ENCODE measurements at places on chromosomes 4 and X.

DNA sequence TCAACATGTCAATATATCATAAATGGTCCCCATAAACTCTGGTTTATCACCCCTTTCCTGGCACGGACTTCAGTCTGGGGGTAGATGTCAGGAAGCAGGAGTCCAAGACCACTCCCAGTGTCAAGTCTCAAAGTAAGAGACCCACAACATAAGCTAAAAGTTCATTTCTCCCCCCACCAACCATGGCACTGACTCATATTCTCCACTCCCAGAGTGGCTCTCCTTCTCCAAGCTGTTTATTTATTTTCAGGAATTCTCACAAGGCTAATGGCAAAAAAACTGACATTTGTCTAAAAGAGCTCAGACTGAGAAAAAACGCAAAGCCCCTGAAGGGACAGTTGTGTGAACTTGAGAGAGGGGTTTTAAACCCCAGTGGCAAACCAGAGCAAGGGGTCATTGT is 217.0 kb downstream of the RAB28 start:
- no peak for DNase-seq

DNA sequence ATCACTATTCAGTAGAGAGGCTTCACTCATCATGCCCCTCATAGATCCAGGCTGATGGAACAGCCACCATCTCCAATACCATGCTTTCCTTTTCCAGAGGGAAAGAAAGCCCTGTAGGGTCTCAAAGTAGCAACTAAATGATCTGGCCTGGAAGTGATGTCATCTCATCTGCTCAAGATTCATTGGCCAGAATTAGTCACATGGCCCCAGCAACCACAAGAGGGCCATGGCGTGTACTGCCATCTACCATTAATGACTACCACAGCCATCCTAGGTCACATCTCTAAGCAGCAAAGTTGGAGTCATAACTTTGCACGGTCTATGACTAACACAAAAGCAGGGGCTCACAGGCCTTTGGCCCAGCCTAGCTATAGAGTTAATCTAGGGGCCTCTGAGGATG is 194.8 kb downstream of the KIT start:
- DNase-seq: no peak

GRCh38 chr4:14596904-14597303 is 405.4 kb upstream of the CPEB2 start:
- no peak for DNase-seq

- no peak for DNase-seq
Measured at GRCh38 chrX:21174439-21174838, 199.8 kb upstream of the CNKSR2 start.

GRCh38 chr4:12036450-12036849 is 607.8 kb upstream of the HS3ST1 start:
- no peak for DNase-seq

DNA sequence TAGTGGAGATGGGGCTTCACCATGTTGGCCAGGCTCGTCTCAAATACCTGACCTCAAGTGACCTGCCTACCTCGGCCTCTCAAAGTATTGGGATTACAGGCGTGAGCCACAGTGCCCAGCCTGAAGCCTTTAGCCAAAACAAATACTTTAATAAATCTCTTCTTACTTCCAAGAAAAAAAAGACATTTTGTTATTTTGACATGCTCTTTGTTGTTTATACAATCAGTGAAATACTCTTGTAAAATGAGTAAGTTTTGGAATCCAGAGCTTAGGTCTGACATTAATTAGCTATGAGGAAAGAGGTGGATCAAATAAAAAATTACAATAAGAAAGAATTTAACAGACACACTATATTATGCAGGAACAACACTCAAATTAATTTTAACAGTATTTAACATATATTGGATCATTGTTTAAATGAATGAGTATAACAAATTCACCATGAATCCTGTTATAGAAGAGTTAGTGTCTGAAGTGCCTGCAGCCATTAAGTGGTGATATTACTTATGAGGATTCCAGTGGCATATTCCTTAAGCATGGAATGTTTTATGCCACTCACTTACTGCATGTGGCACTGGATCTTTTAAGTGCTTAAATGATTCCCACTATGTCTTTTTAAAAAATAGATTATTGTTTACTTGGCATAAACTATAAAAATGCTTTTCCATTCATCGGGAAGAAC is 260.1 kb upstream of the GIMD1 start:
- DNase-seq: no peak

GRCh38 chr4:158121161-158121579 is 51.7 kb downstream of the GASK1B start:
- no peak for DNase-seq

DNA sequence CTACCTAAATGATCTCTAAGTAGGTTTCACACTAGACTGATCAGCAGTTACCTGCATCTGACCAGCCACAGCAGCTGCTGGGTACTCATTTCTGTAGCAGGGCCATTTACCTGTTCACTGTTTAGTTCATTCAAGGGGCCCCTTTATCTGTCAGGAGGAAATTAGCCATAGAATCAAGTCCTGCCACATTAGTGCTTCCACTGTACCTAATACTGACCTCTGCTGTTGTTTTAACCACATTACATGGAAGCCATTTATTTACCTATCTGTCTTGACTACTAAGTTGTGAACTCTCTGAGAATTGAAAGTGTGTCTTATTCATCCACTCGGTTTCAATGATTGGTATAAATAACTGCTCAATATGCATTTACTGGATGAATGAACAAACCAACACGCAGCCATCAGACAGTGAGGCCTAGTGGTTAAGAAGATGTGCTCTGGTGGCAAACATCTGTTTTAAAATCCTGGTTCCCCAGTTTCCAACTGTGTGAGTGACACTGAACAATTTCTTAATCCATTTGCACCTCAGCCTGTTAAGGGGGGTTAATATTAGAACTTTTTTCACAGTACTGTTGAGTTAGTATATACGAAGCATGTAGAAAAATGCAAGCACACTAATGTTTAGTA is 30.0 kb upstream of the ANXA5 start:
- DNase-seq: peak; percentile 60

GRCh38 chrX:69046996-69047490 is 118.2 kb downstream of the PJA1 start:
- DNase-seq: peak; percentile 33

DNA sequence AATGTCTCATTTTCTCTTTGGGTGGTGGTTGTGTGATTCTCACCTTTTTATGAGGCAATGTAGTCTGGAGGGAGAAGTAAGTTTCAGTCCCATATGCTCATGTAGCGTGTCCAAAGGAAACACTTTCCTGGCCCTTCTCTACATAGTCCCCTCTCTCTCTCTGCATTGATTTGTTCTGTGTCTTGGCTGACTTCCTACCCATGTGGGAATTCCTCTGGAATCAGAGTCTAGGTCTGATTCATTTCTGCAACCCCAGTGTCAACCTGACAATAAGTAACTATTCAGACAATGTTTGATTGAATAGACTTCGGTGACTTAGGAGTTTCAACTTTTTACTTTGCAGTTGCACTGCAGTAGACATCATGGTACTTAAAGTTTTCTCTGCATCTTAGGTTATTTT is 2.7 kb upstream of the ALAS2 start:
- DNase-seq: no peak

GRCh38 chr4:87846226-87846625 is 13.5 kb downstream of the MEPE start:
- no peak for DNase-seq

DNA sequence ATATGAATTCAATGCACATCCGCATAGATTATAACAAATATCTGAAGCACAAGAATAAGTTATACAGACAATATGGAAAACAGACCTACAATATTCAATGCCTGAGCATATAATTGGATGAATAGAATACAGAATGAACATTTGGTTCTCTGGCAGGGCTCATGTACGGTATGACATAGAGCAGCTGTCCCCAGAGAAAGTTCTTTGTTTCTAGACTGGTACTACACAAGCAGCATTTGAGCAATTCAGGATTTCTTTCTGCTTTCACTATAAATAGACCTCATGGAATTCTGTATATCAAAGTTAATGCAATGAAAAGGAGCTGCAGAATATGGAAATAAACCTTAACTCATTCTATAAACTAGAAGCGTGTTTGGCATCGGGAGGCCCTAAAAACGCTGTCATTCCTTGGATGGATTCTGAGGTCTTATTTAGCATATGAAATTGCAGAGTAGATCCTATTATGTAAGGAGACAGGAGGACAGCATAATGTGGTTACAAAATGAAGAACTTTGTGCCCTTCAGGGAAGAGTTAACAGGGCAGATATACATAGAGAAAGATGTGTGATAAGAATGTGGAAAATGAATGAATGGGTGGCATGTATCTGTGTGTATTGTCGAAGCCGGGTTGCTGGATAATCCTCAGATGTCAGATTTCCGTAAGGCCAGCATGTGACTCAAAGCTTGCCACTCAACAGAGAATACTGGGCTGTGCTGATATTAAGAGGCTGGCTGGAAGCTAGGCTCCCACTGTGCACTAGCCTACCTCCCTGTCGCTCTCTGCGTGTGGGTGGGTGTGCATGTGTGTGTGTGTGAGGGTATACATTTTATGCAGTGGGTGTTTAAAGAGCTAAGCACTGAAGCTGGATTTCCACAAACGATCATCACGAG is 103.3 kb upstream of the SLC4A4 start:
- DNase-seq: no peak

- no peak for DNase-seq
Measured at GRCh38 chr4:16029262-16029661, 54.6 kb downstream of the PROM1 start.

- DNase-seq: no peak
Measured at GRCh38 chrX:31366041-31366440, 294.2 kb upstream of the FTHL17 start.

DNA sequence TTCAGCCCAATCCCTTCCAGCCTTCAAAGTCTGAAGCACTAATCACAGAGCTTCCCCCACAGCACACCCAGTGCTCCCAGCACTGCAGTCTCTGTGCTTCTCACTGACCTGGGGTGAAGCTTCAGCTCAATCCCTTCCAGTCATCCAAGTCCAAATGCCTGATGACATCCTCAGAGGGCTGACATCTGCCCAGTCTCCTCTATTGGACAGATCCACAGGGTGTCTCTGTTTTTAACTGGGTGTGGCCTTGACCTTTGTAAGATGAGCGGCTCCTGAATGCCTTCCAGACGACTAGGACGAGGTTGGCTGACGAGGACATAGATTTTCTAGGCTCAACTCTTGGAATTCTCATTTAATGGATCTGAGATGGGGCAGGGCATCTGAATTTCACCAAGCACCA is 7.6 kb upstream of the SLC2A9 start:
- DNase-seq: no peak

DNA sequence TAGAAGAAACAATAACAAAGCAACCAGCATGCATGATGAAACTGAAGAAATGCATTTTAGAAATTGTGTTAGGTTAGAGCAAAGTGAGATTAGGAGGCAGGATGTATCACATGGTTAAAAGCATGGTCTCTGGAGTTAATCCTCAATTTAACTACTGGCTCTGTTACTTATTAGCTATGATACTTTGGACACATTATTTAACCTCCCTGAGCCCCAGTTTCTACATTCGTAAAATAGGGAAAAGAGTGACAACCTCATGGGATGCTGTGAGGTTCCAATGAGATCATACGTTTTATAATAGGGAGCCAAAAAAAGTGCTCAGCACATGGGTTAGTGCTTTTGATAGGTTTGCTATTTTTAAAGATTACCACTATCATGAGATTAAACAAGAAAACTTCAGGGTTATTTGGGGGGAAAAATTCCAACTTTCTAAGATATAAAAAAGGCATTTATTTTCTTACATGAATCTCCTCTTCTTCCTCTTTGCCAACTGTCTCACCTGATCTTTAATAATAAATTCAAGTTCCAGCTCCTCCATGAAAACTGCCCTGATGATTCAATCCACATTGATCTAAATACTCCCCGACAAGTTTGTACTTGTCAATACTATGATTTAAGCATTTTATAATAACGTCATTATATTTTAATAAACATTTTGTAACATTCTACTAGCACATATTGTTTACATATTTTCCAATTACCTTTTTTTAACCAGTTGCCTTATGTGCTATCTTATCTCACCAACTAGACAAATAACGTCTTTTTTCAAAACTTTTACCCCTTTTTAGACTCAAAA is 4.6 kb downstream of the SEC31A start:
- DNase-seq: no peak

- DNase-seq: no peak
Measured at GRCh38 chrX:65127842-65128241, 151.6 kb upstream of the ZC4H2 start.

GRCh38 chr4:677431-678293 is 3.3 kb downstream of the MYL5 start:
- DNase-seq: no peak

DNA sequence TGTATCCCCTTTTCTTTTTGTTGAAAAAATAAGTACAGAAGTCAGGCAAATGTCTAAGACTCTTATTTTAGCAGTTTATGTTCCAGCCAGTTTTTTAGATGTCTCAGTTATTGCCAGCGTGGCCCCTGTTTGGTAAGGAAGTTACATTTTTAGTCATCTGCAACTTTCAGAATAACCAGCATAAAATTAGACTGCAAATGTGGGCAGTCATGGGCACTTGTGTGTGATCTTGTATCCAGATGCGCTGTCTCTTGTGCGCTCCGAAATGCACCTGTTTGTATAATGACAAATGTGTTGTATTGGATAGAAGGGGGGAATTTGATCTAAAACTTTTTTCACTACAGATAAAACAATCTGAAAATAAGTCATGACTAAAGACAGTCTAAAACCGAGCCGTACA is 44.3 kb upstream of the CLCN4 start:
- no peak for DNase-seq

DNA sequence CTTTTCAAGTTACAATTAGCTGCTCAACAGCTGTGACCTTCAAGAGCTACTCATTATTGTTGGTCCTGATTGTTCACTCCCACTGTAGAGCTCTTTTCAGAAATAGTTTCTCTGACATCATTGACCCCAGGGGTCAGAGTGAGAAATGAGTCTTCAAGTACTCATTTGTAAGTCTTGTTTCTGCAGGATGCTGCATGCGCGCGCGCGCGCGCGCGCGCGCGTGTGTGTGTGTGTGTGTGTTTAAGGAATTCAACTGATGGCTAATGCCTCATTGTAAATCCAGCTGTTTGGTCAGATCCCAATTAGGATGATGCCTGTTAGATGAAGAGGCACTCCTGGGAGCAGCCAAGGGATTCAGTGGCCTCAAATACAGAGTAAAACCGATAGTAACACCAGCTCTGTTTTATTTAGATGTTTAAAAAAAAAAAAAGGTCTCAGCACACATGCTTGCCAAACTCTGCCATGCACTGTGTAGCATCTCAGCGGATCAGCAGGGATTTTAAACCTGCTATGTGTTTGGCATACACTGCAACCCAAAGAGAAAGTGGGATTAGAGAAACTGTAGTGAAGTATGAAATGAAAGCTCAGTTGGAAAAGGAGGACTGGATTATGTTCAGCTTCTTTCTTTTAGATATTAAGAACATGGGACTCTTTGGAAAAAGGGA is 332.3 kb downstream of the ADGRL3 start:
- DNase-seq: no peak

DNA sequence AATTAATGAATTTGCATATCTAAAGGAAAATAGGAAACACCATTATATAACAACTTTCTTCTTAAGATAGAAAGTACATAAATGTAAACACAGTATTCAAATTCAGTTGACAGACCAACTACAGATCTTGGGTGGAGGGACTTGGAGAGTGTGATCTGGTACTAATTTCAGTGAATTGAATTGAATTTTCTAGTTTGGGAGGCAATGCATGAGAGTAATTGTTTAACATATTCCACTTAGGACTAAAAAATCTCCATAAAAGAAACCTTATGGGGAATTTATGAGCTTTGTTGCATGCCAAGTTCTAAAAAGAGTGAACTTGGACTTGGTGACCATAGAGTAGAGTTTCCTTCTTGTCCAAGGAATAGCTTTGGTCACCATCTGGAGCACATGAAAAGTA is 261.1 kb upstream of the TTC29 start:
- DNase-seq: no peak
